Activated CD4-positive, alpha-beta T cell treated with anti-CD3 and anti-CD28 coated beads, Interleukin-2, amount 50 U/mL, for 4 hours (primary cell): ENCODE measurements at places on chromosomes 3 and 15.

GRCh38 chr15:74997141-74997540 is 1.8 kb downstream of the SCAMP5 start:
- no peak for DNase-seq

- no peak for DNase-seq
These were observed 22.1 kb downstream of the SNX33 start for GRCh38 chr15:75669879-75670212.

GRCh38 chr15:41661518-41662225 is 1.5 kb downstream of the MGA start:
- peak; percentile 58 for DNase-seq

GRCh38 chr15:52710708-52711389 is 31.7 kb upstream of the ATOSA start:
- no peak for DNase-seq

DNA sequence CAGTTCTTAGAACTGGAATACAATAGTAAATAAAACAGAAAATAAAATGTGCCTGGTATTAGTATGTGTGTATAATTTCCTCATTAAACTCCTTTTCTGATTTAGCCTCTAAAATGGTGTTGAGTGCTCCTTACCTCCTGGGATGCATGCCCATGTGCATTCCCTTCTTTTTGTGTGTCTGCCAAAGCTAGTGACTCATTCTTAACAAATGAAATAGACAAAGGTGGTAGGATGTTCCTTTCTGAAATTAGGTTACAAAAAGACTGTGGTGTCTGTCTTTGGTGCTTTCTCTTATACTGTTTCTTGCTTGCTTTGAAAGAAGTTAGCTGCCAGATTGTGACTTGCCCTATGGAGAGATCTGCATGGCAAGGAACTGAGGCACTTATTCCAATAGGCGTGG is 623.7 kb downstream of the GRM7 start:
- DNase-seq: no peak

- DNase-seq: no peak
These were observed 375.8 kb downstream of the TIGIT start for GRCh38 chr3:114669614-114670013.

- no peak for DNase-seq
These were observed 19.2 kb downstream of the SUCLG2 start for GRCh38 chr3:67635257-67635656.

GRCh38 chr3:33980252-33980651 is 181.8 kb downstream of the PDCD6IP start:
- DNase-seq: no peak

- DNase-seq: no peak
These were observed 36.5 kb upstream of the PLXNA1 start for GRCh38 chr3:126946405-126946804.

DNA sequence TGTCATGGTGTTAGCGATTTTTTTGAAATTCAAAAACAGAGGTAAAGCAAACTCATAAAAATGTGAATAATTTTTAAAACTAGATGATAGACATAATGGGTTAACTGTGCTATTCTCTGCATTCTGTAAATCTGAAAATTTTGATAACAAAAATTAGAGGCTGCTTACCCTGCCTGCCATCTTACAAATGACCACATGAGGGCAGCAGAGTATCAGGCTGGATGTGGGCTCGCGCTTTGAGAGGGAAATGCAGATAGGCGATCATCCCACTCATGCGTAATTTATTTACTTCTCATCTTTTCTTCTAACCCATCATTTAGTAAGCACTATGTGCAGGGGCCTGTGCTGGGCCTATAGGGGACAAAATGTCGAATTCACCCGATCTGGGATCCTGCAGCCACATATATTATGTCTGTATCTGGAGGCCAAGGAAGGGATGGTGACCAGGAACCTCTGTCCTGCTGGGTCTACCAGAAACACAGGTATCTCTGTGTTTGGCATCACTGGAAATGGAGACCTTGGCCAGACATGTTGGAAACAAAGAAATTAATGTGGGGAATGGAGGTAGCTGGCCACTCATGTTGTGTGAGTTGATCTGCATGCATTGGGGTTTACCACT is 7.8 kb upstream of the RAD18 start:
- peak; percentile 67 for DNase-seq

GRCh38 chr3:7793786-7794185 is 707.8 kb upstream of the LMCD1 start:
- no peak for DNase-seq

DNA sequence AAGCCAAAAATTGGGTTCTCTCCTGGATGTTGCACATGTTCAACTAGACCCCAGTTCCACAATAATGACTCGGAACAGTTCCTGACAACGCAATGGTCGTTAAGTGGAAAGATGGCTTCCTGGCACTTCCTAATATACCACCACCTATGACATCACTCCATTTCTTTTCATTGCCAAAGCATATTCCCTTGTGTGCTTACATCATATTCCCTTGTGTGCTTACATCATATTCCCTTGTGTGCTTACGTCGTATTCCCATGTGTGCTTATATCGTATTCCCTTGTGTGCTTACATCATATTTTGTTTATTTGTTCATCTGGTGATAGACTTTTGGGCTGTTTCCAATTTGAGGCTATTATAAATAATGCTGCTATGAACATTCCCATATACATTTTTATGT is 39.2 kb downstream of the TFRC start:
- DNase-seq: no peak

DNA sequence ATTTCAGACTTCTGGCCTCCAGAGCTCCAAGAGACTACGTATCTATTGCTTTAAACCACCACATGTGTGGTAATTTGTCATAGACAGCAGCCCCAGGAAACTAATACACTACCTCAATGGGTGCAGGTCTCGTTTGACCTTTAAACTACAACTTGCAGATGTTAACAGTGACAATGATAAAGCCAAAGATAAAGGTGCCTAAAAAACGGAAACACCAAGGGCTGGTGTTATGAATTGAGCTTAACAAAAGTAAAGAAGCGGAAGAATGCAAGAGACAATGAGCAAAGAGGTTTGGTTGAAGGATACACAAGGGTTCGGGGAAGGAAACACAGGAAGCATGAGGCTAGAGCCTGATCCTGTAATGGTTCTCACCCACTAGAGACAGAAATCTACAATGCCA is 50.8 kb downstream of the RFTN1 start:
- DNase-seq: no peak

DNA sequence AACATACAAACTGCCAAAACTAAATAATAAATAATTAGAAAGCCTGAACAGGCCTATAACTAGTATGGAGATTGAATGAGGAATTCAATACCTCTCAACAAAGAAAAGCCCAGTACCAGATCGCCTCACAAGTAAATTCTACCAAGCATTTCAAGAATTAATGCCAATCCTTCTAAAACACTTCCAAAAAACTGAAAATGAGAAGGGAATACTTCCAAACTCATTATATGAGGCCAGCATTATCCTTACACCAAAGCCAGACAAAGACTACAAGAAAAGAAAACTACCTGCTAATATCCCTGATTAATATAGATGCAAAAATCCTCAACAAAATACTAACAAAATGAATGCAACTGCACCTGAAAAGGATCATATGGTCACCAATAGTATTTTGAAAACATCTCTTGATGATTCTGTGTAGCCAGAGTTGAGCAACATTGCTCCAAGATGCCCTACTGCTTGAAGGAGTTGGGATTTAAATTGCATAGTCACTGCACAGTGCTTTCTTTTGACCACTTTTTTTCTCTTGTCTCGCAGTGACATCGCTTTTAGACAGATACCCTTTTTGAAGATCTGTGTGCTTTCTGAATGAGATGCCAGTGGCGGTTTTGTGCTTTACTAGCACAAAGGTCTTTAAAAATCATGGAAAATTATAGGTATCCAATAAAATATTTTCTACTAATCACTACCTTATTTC is 487.2 kb upstream of the RASGRP1 start:
- no peak for DNase-seq

- DNase-seq: no peak
These were observed 24.1 kb downstream of the MAGI1 start for GRCh38 chr3:66014651-66015050.

DNA sequence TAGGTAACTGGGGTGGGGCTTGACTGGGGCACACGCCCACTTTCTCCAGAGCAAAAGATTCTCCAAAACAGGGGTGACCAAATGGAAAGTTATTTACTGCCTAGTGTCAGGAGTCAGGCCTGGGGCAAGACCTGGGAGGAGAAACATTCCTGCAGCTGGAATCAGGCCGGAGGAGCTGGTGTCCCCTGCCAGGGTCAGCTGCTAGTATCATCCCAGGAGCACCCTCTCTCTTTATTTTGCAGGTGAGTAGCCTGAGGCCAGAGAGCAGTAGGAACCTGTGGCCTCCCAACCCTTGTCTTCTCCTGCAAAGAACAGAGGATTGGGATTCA is 32.9 kb downstream of the DNAJB8 start:
- DNase-seq: no peak

GRCh38 chr3:10581716-10582115 is 76.3 kb upstream of the ATP2B2 start:
- DNase-seq: no peak

DNA sequence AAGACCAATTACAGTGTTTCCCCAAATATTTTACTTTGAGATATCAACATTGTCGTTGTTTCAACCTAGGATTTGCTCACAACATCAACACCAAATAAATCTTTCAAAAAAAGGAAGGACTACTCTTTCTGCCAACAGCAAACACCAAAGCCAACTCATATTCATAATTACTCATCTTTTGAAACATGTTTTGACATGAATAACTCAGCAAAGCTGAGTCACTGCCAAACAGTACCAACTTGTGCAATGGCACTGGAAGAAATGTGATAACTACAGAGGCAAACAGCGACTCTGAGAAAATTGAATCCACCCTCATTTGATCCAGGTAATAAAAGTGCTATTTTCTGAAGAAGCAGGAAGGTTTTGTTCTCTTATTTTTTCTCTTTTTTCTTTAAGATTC is 67.2 kb downstream of the PEX5L start:
- DNase-seq: no peak

DNA sequence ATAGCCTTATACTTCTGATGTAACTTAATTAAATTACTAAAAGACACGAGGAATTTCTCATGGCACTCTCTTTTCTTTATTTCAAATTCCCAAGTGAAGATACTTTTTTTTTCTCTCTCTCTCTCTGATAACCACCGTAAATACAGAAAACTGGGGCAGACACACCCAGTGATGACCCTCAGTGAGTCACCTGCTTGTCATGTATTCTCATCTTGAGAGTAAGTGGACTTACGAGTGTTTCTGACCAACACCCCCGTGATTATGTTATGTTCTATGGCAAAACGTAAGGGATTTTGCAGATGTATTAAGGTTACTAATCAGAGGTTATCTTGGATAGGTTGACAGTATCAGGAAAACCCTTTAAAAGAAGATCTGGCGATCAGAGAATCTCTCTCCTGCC is 348.8 kb upstream of the ZNF717 start:
- DNase-seq: no peak

- no peak for DNase-seq
These were observed 10.4 kb upstream of the PLAAT1 start for GRCh38 chr3:193230610-193231009.

DNA sequence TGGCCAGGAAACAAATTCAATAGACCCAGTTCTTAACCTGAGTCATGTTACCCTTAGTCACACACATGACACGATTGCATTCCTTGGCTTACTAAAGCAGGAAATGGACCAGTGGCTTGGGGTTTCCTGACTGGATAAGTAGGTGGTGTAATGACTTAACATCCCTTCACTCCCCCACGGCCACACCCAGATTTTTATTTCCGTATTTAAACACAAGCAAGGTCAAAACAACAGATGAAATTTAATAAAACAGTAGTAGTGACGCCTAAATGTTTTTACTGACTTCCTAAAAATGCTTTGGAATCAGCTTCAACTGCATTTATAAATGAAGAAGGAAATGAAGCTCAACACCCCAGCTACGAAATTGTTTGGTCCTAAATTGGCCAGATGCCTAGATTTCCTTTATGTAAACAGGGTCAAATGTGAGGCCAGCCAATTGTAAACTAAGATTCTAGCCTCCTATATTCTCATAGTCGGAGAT is 324.3 kb downstream of the CHST2 start:
- peak; percentile 8 for DNase-seq

DNA sequence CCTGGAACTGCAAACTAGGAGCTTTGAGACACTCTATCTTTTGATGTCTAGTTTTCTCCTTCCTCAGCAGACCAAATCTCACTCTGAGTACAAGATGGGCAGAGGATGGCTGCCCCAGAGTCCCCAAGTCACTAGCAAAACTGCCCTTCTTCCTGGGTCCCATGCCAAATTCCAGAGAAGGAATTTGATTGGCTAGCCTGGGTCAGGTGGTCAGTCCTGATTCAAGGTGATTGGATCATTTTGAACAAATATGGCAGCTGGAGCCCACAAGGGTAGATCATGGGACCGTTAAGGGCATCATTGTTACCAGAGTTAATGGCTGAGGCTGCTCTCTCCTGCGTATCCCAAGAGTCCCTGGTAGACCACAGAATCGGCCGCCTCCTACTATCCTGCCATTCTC is 21.7 kb downstream of the SLC6A1 start:
- no peak for DNase-seq
